ENCODE measurements at places on chromosomes 1 and 21. TPM values are rescaled to one million over a fixed set of nuclear protein-coding genes. Genes with fewer than 3 reads are reported as not detected.

The LHX4 gene
- total RNA-seq = not detected

The NASP gene
- total RNA-seq = 145 TPM

DNA sequence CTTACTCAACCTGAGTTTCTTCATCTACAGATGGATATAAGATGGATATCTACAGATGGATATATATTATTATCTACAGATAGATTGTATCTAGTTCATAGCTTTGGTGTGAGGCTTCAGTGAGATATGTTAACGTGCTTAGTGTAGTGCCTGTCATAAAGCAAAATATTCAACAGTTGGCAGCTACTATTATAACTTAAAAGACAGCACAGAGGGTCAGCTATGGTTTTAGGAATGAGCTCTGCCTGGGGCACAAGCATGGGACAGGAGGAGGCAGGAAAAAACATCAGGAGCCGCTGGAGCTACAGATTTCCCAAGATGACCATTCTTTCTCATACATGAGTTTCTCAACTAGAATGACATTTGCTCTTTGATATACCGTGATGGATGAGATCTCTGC, 1.3 kb upstream of the CYB5R1 start:
- no peak for DNase-seq

DNA sequence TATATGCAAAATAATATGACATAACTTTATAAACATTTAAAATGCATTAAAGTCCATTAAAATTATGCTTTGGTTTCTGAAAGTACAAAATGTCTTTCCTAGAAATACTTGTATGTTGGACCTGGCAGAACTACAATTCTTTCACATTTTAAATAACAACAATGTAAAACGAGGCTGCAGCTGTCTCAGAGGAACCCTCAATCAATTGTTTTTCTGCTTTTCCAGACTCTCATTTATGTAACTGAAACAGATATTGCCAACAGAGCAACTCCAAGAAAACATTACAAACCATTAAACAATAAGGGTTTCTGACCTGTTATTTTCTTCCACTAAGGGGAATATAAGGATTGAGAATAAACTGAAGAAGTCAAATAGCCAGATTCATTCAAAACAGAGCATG, 1193.4 kb downstream of the NCAM2 start:
- DNase-seq = no peak
